WTC11 (cell line): ENCODE measurements at places on chromosomes 6 and 20. TPM values are rescaled to one million over a fixed set of nuclear protein-coding genes. Genes with fewer than 3 reads are reported as not detected.
A peak's percentile ranks its signal among the peaks of the same experiment; 100 is the strongest.

GRCh38 chr20:53565254-53565653, 28.4 kb downstream of the ZNF217 start:
- no peak for DNase-seq
- peaks cover 5% of the 10 kb centered on the region for H3K4me1 ChIP-seq
- H3K4me3 ChIP-seq, result no peak overlapping the region

DNA sequence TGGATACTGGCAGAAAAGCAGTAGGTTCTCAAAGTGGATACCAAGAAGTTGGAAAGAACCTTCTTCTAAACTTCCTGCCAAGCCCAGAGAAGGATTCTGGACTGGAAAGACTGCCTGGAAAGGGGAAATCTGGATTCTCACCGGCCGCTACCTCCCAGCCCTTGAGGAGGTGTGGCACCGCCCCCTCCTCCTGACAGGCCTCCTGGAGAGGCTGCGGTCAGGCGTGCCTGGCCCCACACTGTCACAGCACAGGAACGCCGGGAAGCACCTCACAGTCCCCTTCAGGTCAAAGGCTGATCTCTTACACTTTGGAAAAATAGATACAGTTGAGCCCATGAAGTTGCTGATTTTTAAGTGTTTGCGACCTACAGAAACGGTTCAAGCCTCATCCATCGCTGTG, 16.3 kb upstream of the PDE10A start:
- no peaks in the 10 kb centered on the region for H3K27me3 ChIP-seq
- H3K4me1 ChIP-seq, result peaks cover 20% of the 10 kb centered on the region
- no peak overlapping the region for H3K4me3 ChIP-seq
- no peak overlapping the region for H3K27ac ChIP-seq

- no peak for DNase-seq
- H3K27me3 ChIP-seq, result no peaks in the 10 kb centered on the region
- H3K36me3 ChIP-seq, result no peaks in the 10 kb centered on the region
- no peak overlapping the region for H3K4me3 ChIP-seq
- H3K4me1 ChIP-seq, result no peaks in the 10 kb centered on the region
Observed at GRCh38 chr20:54139188-54139587, 34.6 kb downstream of the CYP24A1 start.

- H3K36me3 ChIP-seq, result peaks cover 17% of the 10 kb centered on the region
Observed at GRCh38 chr20:24910461-24910860, 38.6 kb upstream of the CST7 start.

Gene RPP21
- total RNA-seq, result 64.1 to 75.5 TPM (median 72.8 TPM) in 3 replicates

DNA sequence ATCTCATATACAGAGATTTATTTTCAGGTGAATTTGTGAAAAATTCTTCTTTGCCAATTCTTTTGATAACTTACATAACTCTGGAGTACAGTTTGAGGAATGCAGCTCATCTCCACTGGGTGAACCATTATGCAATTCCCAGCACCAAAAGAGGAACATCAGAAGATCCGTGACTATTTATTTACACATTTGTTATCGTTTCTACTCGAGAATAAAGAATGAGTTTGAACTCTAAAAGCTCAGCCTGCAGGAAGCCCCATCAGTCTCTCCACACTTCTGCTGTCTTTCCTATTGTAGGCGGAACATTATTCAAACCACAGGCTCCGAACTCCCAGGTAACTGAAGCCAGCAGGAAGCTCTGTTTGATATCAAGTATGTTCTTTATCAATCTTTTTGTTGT, 95.9 kb upstream of the IFNGR1 start:
- no peak for DNase-seq
- peaks cover 14% of the 10 kb centered on the region for H3K4me1 ChIP-seq
- no peaks in the 10 kb centered on the region for H3K36me3 ChIP-seq
- no peaks in the 10 kb centered on the region for H3K27me3 ChIP-seq

- DNase-seq, result no peak
- no peak overlapping the region for H3K4me3 ChIP-seq
- peak overlapping the region; percentile 4; the same call in 1 of the 2 replicates for H3K27ac ChIP-seq
- peaks cover 12% of the 10 kb centered on the region for H3K4me1 ChIP-seq
- peaks cover 26% of the 10 kb centered on the region for H3K36me3 ChIP-seq
Observed at GRCh38 chr6:106966671-106967640, 7.6 kb downstream of the CD24 start.

Gene MAPK13
- 13.6 to 17.8 TPM (median 17.0 TPM) in 3 replicates for total RNA-seq

GRCh38 chr20:44955270-44955669, 4.9 kb downstream of the TOMM34 start:
- H3K4me1 ChIP-seq, result peaks cover 17% of the 10 kb centered on the region
- no peak overlapping the region for H3K4me3 ChIP-seq
- no peak for DNase-seq
- H3K27me3 ChIP-seq, result no peaks in the 10 kb centered on the region

Gene HLA-C
- 82.9 to 107 TPM (median 106 TPM) in 3 replicates for total RNA-seq

Gene DUSP15
- 1.7 to 2.4 TPM (median 2.0 TPM) in 3 replicates for total RNA-seq

DNA sequence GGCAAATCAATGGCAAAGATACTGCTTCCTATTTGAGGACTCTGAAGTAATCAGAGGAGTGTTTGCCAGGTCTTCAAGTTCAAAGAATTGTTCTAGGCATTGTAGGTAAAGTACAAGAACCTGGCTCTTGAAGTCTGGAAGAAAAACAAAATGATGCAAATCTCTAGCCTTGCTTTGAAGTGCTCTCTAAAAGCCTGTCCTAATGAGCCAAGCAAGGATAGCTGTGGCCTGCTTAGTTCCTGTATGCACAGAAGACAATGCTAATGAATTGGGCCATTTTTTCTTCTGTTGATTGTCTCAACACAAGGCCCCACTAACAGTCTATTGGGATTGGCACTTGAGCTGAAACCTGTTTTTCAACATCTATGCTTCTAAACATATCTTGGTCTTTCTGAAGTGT, 165.0 kb upstream of the POU3F2 start:
- H3K4me1 ChIP-seq, result peaks cover 28% of the 10 kb centered on the region
- no peak for DNase-seq
- no peaks in the 10 kb centered on the region for H3K36me3 ChIP-seq

DNA sequence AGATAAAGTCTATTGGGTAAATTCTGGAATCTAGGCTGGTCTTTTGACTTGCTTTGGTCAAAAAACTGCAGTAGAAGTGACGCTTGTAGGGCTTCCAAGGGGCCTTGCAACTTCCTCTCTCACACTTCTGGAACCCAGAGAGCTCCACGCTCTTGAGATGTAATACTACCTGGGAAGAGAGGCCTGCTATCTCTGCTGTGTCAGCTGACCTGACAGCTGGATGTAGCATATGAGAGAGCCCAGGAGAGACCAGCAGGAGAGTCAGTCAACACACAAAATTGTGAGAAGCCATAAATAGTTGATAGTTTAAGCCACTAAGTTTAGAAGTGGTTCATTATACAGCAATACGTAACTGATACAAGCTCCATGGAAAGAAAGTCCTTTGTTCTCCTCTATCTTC, 7.8 kb upstream of the RSPO3 start:
- no peaks in the 10 kb centered on the region for H3K36me3 ChIP-seq
- H3K27me3 ChIP-seq, result peaks cover 9% of the 10 kb centered on the region
- H3K4me3 ChIP-seq, result no peak overlapping the region
